ENCODE measurements at places on chromosomes 5 and 9.

GRCh38 chr5:154782812-154783592 is 27.8 kb downstream of the LARP1 start:
- no peak for DNase-seq

DNA sequence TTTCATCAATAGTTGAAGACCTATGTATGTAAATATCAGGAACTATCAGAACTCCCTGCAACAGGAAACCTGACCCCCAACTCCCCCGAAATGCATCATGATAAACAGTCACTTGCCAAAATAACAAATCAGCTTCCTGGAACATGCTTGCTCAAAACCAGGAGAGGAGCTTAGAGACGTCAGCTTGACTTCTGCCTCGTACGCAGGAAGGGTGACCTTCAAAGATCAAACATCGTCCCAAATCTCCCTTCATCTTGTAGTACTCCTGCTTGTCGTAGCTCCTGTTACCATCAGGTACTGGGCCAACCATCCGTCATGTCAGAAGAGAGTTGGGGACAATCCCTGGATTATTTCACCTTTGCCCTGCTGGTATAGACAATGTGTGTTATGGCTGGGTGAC is 396.1 kb downstream of the GADD45G start:
- no peak for DNase-seq

- DNase-seq: peak; percentile 28
Observed at GRCh38 chr5:129906177-129906887, 2.1 kb downstream of the CHSY3 start.

DNA sequence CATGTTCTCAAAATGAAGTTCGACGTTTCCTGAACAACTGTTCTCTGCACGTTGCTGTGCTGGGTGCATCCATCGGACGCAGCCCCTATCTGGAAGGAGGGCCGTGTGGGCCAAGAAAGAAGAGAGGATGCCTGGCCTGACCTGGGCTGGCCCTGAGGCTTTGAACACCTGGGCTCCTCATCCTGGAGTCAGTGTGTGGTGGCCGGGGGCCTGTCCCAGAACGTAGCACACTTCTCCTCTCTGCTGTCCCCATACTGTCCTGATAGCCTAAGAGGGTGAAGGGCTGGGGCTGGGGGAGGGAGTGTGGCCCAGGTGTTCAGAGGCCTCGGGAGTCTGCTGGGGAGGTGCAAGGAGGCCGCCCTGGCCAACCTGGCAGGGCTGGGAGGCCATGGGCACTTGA is 21.5 kb downstream of the COL5A1 start:
- DNase-seq: no peak

DNA sequence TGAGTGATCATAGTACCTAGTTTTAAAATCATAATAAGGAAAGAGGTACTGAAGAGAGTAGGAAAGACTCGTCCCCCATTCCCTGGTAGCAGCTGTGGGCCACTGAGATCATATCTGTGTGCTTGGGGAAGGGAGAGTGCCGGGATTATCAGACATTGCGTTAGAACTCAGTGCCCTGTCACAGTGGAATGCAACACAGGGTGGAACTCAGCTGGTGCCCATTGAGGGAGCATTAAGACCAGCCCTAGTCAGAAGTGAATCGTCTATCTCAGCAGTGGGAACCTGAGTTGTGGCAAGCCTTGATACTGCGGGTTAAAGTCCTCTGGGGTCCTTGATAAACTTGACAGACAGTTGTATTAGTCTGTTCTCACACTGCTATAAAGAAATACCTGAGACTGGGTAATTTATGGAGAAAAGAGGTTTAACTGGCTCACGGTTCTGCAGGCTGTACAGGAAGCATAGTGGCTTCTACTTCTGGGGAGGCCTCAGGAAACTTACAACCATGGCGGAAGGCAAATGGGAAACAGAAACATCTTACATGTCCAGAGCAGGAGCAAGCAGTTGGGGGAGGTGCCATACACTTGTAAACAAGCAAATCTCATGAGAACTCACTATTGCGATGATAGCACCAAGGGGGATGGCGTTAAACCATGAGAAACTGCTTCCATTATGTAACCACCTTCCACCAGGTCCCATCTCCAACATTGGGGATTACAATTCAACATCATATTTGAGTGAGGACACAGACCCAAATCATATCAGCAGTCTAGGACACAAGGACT is 33.1 kb downstream of the NDUFAF2 start:
- DNase-seq: no peak

- no peak for DNase-seq
Observed at GRCh38 chr9:92649007-92649406, 20.9 kb downstream of the IPPK start.

GRCh38 chr5:143564417-143564816 is 160.9 kb upstream of the NR3C1 start:
- DNase-seq: no peak

DNA sequence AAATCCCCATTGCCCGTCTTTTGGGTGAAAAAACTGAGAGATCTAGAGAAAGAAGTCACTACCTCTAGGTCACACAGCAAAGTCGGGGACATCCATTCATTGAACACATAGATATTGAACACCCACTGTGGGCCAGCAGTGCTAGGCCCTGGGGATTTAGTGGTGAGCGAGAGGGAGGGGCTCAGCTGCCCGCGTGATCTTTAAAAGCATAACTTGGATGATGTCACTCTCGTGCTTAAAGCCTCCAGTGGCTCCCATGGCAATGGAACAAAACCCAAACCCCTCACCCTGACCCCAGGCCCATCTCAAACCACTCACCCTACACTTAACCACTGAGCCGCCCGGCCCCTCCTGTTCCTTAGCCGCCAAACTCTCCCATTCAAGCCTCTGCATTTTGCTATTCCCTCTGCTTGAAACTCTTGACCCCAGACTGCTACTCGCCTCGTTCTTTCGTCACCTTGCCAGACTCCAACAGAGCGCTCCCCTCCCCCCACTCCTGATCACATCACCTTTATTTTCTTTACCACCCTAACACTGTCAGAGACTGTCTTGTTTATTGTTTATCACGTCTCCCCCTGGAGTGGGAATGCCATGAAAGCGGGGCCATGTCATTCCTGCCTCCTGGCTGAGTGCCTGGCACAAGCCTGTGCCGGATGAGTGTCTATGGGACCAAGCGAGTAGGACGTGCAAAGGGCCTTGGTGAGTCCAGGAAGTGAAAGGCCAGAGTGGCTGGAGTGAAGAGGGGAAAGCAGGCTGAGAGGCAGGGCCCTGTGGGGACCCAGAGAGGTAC is 710 bp upstream of the PIP5KL1 start:
- peak; percentile 74 for DNase-seq

- no peak for DNase-seq
Observed at GRCh38 chr5:173928871-173929574, 40.9 kb downstream of the CPEB4 start.

- DNase-seq: no peak
Observed at GRCh38 chr9:98342098-98342819, 86.8 kb upstream of the TBC1D2 start.

DNA sequence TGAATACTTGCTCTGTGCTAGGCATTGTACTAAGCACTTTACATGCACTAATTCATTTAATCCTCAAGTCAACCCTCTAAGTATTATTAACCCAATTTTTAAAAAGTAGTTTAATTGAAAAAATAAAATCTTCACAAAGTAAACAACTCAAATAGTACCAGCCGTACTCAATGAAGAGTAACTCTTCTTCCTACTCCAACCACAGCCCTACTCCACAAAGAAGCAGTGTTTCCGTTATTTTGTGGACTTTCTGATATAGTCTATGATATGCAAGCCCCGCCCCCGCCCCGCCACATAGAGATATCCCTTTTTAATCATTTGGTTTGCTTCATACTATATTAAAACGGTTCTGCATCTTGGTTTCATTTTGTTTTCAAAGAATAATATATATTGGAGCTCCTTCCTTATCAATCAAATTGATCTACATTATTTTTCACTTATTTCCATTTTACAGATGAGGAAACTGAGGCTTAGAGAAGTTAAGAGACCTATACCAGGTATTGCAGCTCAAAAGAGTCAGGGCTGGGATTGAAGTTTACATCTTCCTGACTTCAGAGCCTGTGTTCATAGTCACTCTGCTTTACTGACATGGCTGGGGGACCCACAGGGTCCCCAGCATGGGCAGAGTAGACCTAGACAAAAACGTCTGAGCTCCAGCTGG is 78.6 kb downstream of the PCDH1 start:
- no peak for DNase-seq

DNA sequence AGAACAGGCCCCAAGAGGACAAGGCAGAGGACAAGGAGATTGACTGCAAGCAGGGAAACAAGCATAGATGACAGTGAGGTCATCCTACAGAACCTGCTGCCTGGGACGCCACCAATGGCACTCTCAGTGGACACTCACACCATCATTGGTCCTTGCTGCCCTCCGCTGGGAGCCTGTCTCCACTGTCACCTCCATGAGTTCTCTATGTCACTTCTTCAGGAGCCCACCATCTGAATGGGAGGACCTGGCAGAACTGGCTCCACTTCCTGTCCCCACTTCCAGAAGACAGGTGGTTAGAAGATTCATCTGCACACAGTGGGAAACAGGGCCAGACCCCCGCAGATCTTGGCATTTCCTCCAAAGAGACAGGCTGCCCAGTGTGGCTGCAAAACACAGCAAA is 188.9 kb downstream of the HSD17B3 start:
- DNase-seq: no peak

DNA sequence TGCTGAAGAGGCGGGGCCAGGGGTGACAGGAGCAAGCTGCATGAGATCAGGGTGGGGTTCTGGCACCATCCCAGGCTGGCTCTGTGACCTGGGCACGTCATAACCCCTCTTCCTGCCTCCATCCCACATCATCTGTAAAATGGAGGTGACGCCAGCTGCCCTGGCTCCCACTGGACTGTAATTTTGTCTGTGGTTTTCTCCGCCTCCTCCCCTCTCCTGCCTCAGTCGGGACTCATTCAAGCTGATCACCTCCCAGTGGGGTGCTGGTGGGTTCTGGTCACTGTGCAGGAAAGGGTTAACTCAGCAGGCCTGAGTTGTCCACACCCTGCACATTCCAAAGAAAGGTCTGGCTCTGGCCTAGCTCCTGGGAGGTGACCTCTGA is 128.2 kb downstream of the RXRA start:
- no peak for DNase-seq

- DNase-seq: no peak
Observed at GRCh38 chr9:132487351-132487791, 77.4 kb downstream of the CFAP77 start.

DNA sequence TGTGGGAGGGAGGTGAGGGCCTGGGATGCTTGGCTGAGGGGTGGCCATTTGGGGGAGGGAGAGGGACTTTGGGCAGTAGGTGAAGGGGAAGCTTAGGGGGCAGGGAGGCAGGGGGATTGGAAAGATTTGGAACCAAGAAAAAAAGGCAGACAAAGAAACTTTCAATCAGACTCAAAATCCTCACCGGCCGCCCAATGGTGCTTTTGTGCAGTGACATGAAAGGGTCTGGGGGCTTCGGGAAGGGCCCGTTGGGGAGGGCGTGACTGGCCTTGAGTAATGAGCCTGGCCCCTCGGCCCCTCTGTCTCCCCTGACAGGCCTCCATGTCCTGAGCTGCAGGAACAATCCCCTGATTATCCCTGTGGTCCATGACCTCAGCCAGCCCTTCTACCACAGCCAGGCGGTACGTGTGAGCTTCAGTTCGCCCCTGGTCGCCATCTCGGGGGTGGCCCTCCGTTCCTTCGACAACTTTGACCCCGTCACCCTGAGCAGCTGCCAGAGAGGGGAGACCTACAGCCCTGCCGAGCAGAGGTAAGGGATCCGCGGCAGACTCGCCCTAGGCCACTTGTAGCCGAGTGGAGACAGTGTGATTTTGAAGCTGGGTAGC is 181.1 kb downstream of the PAPPA start:
- DNase-seq: no peak

GRCh38 chr5:158451203-158451992 is 592.5 kb upstream of the CLINT1 start:
- DNase-seq: no peak

DNA sequence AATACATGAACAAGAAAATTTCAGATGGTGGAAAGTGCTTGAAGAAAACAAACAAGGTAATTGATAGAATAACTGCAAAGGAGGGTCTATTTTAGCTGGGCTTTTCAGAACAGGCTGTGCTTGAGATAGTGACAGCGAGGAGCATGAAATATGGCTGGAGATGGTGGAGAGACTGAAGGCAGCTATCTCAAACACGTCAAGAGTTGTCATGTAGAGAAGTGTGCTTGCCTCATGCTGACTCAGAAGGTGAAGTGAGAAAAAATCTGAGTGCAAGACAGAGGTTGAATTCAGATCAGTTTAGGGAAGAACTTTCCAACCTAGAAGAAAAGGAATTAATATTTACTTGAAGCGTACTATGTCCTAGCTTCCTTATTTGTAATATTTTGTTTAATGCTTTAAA is 115.5 kb upstream of the RANBP3L start:
- no peak for DNase-seq

GRCh38 chr5:133480366-133480765 is 132.0 kb downstream of the FSTL4 start:
- DNase-seq: no peak

GRCh38 chr9:130535818-130536521 is 43.4 kb upstream of the FUBP3 start:
- DNase-seq: no peak

DNA sequence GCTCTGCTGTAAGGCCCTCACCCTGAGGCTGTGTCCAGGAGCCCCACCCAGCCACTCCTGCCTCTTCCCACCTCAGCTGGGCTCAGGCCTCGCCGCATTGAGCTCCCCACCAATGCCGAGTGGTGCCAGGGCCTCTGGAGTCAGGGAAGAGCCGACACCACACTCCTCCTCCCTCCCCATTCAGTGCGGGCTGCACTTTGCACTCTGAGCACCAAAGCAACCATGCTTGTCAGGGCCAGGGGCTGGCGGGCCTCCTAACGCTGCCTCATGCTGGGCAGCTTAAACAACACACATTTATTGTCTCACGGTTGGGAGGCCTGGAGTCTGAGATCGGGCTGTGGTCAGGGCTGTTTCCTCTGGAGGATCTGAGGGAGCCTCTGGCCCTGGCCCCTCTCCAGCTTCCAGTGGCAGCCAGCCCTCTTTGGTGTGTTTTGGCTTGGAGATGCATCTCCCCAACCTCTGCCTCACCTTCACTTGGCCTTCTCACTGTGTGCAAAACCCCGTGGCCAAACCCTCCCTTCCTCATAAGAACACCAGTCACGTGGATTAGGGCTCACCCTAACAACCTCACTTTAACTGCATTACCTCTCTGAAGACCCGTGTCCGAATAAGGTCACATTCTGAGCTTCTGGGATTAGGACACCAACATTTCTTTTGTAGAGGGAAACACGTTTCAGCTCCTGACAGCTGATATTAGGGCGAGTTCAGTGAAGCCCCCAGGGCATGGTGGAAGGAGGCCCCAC is 157.8 kb downstream of the MED10 start:
- no peak for DNase-seq

- DNase-seq: no peak
Observed at GRCh38 chr9:98793031-98793430, 3.3 kb downstream of the ANKS6 start.

DNA sequence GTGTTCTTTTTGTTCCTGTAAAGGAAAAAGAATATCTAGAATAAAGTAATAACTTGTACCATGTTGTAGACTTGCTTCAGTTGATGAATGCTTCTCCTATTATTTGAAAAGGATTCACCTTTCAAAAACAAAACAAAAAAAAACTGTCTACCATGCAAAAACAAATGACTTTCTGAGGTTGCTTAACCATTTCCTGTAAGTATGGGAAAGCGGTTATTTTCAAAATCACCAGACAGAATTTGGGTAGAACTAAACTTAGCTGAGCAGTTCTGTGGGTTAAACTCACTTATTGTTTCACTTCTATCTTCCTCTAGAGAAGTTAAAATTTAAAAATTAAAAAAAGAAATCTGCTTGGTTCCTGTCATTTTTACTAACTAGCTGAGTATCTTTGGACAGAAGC is 25.2 kb downstream of the LNPEP start:
- DNase-seq: no peak

Measured in HuH-7.5 (cell line).